SW480 (cell line): ENCODE measurements at places on chromosomes 11 and 22.

DNA sequence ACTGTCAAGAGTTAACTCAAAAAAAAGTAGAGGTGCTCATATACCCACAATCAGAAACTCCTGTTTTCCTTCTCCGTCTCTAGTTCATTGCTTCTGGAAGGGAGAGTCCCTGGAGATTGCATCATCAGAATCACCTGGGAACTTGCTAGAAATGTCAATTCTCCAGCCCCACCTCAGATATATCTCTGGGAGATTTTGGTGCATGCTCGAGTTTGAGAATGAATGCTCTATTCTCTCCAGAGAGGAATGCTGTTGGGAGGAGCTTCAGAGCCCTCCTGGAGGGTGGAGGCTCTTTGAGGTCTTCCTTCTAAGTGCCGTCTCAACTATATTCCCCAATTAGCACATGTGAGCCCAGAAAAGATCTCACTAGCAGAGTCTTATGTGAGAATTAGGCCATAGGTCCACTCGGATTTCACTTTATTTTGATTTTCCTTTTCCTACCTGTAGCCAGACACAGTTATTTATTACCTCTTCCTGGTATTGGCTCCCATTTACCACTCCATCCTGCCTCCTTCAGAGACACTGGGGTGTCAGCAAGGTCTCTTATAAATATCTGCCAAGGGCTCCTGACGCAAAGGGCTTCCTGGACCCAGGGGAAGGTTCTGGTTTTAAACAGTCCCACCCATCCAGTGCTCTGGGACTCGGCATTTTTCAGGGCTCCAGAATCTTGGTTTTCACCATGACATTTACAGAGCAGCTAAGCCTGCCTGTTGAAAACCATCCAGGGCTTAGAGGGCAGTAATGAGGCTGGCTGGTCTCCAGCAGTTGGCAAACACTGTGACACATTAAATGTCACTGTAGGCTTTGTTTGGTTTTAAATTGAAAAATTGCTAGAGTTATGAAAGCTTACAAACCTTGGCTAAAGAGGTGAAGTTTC is 136.2 kb downstream of the CD44 start:
- peak; percentile 15 for DNase-seq

DNA sequence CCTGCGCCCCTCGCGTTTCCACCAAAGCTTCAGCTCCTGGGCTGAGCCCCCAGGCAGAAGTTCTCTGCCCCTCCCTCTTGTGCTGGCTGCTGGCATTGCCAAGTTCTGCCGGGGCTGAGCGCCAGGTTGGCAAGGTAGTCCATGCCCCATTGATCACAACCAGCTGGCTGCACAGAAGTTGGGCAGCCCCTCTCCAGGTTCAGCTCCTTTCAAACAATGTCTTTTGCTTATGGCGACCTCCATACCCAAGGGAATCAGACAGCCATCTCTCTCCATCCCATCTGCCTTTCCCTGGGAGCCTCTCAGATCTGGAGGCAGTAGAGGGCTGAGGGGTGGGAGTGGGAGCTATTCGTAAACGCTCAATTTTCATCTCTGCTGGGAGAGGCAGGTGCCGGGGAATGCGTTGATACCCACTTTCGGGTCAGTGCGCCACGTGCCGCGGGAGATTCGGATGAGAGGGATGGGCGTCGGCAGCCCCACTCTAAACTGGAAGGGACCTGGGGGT is 1.5 kb downstream of the ADAMTS8 start:
- DNase-seq, result no peak

GRCh38 chr11:45964911-45965389 is 42.5 kb downstream of the LARGE2 start:
- DNase-seq, result peak; percentile 78

DNA sequence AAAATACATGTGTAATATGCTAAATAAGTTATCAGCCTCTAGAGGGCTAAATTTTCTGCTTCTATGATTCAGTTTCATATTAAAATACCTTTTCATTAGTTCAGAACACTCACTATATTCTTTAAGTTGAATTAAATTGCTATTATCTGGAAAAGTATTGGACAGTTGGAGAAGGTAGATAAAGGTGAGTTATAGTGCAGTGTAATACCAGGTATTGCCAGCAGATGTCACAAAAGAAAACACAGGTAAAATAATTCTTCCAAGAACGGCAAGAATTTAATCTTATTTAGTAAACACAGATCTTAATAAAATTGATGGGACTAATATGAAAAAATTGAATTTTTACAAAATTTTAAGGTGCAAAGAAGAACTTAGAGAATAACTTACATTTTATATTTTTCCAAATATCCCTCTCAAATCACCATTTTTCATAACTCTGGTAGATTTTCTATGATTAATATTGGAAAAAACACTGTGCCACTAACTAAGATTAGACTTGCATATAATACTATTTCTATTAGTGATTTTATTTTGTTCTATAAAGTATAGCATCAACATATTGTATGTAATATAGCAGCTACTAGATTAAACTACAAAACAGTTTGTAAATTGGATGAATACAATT is 1.7 kb upstream of the LRRC4C start:
- DNase-seq, result peak; percentile 17

- no peak for DNase-seq
These were observed 5.9 kb upstream of the TP53AIP1 start for GRCh38 chr11:128948583-128948982.

DNA sequence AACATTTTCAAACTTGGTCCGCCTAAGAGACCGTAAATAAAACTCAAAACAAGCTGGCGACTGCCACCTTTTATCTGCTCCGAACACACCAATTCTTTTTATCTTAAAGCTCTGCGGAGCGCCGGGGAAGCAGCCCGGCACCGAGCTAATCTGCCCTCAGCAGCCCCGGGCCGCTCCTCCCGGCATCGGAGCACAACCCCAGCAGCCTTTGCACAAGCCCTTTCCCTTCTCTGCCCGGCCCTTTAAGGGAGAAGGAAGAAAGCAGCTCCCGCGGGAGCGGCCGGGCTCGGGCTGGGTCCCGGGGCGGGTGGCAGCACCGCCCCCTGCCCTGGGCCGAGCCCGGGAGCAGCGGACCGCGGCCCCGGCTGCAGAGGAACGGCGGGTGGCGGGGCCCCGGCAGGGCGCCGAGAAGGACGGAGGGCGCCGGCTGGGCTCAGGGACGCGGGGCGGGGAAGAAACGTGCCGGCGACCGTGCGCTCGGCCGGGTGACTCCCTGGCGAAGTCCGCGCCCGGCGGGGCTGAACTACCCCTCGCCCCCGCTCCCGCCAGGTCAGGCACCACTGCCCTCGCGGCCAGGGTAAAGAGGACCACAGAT is 133.6 kb upstream of the C11orf58 start:
- DNase-seq, result peak; percentile 51

- no peak for DNase-seq
These were observed 50.6 kb downstream of the ST14 start for GRCh38 chr11:130209954-130210854.

- no peak for DNase-seq
These were observed 4.9 kb downstream of the CLDN5 start for GRCh38 chr22:19519041-19519926.

GRCh38 chr22:30010789-30011405 is 69.4 kb upstream of the HORMAD2 start:
- DNase-seq, result no peak

- no peak for DNase-seq
These were observed 9.5 kb downstream of the TSKU start for GRCh38 chr11:76792505-76793264.

GRCh38 chr22:38968801-38969200 is 11.4 kb downstream of the APOBEC3A start:
- DNase-seq, result no peak
